ENCODE measurements at places on chromosomes 12 and 14. TPM values are rescaled to one million over a fixed set of nuclear protein-coding genes. Genes with fewer than 3 reads are reported as not detected.

The KCNH5 gene
- not detected for polyA plus RNA-seq

The IGF1 gene
- polyA plus RNA-seq: 0.71 TPM

The AQP5 gene
- polyA plus RNA-seq: 0.99 TPM

The KIAA0586 gene
- 4.7 TPM for polyA plus RNA-seq

The MYF5 gene
- polyA plus RNA-seq: not detected

The VASH1 gene
- polyA plus RNA-seq: 4.1 TPM

The KRT74 gene
- not detected for polyA plus RNA-seq

The STYK1 gene
- 0.58 TPM for polyA plus RNA-seq

The CIROP gene
- polyA plus RNA-seq: not detected

The EEF1AKMT3 gene
- 15.3 TPM for polyA plus RNA-seq

The SIX4 gene
- polyA plus RNA-seq: 0.75 TPM

The TMEM63C gene
- 0.84 TPM for polyA plus RNA-seq

The KRT77 gene
- not detected for polyA plus RNA-seq

The BHLHE41 gene
- 2.2 TPM for polyA plus RNA-seq

The ANG gene
- 24.5 TPM for polyA plus RNA-seq

The TPH2 gene
- not detected for polyA plus RNA-seq

The KLRG1 gene
- 3.2 TPM for polyA plus RNA-seq

The INSM2 gene
- not detected for polyA plus RNA-seq

The OAS1 gene
- polyA plus RNA-seq: 27.2 TPM

The VRK1 gene
- polyA plus RNA-seq: 6.6 TPM

The STON2 gene
- 14.8 TPM for polyA plus RNA-seq

The KCNC2 gene
- not detected for polyA plus RNA-seq

The JPH4 gene
- polyA plus RNA-seq: 3.6 TPM

The LRRK2 gene
- polyA plus RNA-seq: 8.6 TPM

The SLC25A21 gene
- polyA plus RNA-seq: 1.3 TPM

The SERPINA3 gene
- polyA plus RNA-seq: 786 TPM

The CLEC4E gene
- polyA plus RNA-seq: 0.88 TPM

The STAC3 gene
- polyA plus RNA-seq: 1.5 TPM

The SLC2A14 gene
- polyA plus RNA-seq: not detected

The OSBPL8 gene
- 11.5 TPM for polyA plus RNA-seq

The ACSM4 gene
- polyA plus RNA-seq: not detected

The FAM90A1 gene
- polyA plus RNA-seq: 0.80 TPM

The TMTC2 gene
- 6.0 TPM for polyA plus RNA-seq
